ENCODE measurements at places on chromosomes 5 and 9.

- no peak for DNase-seq
Measured at GRCh38 chr9:77014597-77015263, 4.7 kb upstream of the FOXB2 start.

- no peak for DNase-seq
Measured at GRCh38 chr5:31948006-31948405, 226.1 kb downstream of the GOLPH3 start.

GRCh38 chr9:74729136-74729695, 158.5 kb downstream of the TRPM6 start:
- DNase-seq, result no peak

DNA sequence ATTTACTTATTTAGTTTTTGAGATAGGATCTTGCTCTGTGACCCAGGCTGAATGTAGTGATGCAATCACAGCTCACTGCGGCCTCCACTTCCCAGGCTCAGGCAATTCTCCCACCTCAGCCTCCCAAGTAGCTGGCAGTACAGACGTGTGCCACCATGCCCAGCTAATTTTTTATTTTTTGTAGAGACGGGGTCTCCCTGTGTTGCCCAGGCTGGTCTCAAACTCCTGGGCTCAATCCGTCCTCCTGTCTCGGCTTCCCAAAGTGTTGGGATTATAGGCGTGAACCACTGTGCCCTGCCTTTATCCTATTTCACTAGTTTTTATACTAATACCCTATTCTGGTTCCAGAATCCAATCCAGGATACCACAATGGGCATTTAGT, 6.8 kb downstream of the RPS14 start:
- no peak for DNase-seq

GRCh38 chr5:143685246-143685815, 126.6 kb upstream of the HMHB1 start:
- DNase-seq, result no peak

DNA sequence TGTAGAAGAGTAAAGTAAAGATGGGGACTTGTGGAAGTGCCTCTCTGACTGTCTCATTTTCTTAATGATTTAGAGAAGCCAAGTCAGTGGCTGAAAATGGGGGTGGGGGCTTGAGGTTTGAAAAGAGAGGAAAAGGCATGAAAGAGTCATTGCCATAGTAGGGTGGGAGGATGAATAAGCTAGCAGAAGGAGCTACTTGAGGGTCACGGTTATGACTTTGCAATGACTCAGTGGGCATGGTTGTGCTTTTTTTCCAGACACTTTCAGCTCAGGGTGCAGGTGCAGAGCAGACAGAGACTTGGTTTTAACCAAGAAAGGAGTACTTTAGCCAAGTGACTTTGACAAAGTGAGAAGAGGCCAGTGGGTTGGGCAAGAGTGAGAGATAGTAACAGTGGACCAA, 117.8 kb downstream of the PTTG1 start:
- no peak for DNase-seq

DNA sequence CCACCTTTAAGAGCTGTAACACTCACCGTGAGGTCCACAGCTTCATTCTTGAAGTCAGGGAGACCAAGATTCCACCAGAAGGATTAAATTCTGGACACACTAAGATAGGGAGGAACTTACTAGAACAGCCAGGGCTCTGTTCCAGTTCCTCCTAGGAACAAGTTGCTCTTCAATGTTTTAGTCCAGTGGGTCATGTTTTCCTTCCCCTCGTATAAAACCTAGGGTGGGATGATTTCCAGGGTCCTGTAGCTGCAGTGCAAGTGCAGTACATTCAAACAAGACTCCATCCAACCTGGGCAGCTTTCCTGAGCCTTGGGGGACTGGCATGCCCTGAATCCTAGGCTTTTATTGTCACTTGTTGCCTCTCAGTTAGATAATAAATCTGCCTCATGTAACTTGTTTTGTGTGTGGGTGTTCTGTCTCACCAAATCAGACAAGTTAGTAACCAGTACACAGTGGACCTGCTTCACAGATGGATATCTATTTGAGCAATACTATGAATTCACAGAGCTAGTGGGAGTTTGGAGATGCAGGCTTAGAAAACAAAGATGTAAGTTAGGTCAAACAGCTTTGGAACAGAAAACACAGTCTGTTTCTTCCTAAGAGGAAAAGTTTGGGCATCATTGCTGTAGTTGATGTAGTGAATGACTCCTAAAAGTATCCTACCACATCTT, 405.6 kb downstream of the GABRG2 start:
- no peak for DNase-seq

- DNase-seq, result no peak
Measured at GRCh38 chr5:1300581-1301083, 5.8 kb upstream of the TERT start.

DNA sequence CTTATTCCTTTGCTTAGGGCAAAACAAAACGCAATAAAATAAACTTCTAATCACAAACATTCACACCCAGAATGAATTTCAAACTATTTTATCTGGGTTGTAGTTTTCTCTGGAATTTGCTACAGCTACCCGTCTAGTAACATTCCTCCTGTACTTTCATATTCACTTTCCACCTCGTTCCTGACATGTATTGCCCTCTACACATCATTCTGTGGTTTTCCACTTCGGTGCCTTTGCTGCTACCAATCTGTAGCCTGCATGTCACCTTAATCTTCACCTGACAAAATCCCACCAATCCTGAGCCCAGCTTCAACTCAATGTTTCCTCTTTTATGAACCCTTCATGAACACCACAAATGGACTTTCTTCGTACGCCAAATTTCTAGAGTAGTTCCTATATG, 694.1 kb upstream of the C9orf72 start:
- DNase-seq, result no peak

GRCh38 chr5:9057406-9058000, 488.4 kb downstream of the SEMA5A start:
- no peak for DNase-seq

- DNase-seq, result no peak
Measured at GRCh38 chr5:116772806-116773205, 198.2 kb upstream of the SEMA6A start.

- no peak for DNase-seq
Measured at GRCh38 chr5:148912714-148913398, 86.4 kb downstream of the ADRB2 start.

GRCh38 chr5:164357395-164358033, 852.1 kb downstream of the MAT2B start:
- DNase-seq, result no peak

- DNase-seq, result no peak
Measured at GRCh38 chr5:139705655-139706587, 57.8 kb downstream of the CXXC5 start.

GRCh38 chr9:86614871-86615849, 260.9 kb upstream of the TUT7 start:
- no peak for DNase-seq

DNA sequence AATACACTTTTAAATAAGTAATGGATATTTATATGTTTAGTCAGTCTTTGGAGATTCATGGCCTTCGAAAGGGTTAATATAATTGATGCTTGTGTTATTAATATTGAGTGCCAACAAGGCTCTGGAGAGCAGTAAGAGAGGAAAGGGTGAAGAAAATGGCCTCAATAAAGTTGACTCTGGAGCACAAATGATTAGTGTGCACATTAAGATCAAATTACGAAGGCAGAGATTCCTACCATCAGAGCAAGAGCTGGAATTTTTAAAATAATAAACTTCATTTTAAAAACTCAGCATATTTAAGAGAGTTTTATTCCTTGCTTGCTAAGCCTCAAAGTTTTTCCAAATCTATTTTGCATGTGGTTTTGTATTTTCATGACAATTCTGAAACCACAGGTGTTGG, 14.8 kb downstream of the SLC44A1 start:
- no peak for DNase-seq

DNA sequence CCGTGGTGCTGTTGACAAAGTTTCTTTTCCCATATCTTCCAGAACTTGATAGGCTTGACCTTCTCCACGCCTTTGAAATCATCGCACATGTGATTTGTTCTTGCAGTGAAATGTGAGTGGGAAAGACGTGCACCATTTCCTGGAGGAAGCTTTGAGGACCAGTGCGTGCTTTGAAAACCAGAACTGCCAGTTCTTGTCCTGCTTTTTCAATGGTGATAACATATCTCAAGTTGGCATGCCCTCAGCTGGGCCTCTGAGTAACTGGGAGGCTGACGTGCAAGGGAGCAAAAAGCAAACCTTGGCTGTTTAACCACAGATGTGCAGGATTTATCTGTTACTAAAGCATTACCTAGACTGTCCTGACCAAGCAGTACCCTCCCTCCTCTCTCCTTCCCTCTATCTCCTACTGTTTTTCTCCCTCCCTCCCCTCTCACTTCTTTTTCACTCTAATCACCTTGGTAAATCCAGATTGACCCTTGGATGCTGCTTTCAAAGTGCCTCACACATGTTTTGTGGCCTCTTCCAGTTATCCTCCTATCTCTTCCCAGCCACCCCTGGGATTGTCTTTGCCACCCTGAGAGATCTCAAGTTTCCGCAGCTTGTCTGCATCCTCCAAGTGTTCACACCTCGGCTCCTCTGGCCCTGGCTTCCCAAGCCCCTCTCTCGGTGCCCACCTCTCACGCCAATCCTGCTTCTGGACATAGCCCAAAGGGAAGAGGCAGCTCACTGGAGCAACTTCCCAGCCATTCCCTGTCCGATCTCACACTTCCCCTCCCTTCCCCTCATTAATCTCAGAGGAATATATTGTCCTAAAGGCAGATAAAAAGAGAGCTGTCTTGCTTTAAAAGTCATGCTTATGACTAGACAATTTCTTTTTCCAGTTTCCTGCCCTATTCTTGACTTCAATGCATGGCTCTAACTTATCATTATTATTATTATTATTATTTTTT, 198.3 kb downstream of the ERCC6L2 start:
- no peak for DNase-seq

DNA sequence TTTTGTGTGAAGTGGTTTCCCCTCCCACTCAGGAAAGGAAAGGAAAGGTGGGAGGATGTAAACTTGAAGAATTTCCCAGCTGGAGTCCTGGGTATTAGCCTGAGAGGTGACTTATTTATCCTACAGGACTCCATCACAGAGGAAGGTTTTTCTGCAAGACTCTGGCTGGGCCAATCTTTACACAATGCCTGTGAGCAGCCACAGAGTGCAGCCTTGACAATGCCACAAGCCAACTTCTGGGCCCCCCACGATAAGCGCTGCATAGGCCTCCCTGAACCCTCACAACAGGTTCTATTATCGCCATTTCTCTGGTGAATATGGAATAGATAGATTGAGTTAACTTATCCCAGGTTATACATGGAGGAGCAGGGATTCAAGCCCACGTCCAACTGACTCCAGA, 12.4 kb downstream of the TTC39B start:
- DNase-seq, result no peak

GRCh38 chr9:111068771-111069170, 30.5 kb upstream of the LPAR1 start:
- DNase-seq, result no peak

DNA sequence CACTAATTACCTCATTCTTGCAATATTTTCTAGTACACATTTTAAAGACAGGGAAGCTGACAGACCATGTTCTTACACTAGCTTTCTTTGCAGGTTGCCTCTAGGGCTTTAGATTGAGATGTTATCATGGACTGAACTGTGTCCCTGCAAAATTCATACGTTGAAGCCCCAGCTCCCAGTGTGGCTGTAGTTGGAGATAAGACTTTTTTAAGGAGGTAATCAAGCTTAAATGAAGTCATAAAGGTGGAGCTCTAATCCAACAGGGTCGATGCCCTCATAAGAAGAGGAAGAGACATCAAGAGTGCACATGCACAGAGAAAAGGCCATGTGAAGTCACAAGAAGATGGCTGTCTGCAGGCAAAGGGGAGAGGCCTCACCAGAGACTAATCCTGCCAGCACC, 471.2 kb upstream of the ACTBL2 start:
- DNase-seq, result no peak

DNA sequence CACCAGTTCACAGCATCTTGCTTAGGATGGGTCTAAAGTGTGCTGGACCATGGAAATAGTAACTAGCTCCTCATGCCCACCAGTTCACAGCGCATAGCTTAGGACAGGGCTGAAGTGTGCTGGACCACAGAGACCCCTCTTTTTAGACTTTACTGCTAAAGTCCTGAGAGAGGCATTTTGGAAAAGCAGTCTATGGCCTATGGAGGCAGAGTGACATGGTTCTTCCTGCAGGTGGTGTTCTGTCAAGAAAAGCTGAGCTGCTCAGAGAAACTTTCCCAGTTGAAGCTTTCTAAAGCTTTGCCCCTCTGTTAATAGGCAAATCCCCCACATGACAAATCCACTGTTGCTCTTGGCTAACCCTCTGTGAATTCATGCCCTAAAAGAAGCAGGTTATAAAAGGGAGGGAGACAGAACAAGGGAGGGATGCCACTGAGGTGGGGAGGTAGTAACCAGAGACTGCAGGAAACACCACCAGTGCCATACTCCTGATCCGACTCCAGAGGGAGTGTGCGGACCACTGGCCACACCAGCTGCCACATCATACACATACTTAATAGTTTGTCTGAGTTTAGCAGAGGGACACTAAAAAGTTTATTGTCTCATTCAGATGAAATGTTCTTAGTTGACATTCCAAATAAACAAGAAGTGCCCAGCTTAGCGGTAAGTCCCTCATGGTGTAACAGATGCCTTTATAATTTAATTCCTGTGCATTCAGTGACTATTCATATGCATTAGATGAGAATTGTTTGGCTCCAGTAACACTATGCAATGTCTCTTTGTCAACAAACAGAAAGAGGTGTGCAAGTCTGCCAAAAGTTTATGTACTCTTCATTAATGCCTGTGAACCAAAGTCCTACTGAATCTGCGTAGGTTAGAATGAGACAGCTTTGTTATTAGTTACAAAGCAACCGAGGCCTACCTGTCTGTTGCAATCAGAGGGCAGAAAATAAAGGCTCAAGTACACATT, 236.2 kb upstream of the NFIL3 start:
- no peak for DNase-seq

DNA sequence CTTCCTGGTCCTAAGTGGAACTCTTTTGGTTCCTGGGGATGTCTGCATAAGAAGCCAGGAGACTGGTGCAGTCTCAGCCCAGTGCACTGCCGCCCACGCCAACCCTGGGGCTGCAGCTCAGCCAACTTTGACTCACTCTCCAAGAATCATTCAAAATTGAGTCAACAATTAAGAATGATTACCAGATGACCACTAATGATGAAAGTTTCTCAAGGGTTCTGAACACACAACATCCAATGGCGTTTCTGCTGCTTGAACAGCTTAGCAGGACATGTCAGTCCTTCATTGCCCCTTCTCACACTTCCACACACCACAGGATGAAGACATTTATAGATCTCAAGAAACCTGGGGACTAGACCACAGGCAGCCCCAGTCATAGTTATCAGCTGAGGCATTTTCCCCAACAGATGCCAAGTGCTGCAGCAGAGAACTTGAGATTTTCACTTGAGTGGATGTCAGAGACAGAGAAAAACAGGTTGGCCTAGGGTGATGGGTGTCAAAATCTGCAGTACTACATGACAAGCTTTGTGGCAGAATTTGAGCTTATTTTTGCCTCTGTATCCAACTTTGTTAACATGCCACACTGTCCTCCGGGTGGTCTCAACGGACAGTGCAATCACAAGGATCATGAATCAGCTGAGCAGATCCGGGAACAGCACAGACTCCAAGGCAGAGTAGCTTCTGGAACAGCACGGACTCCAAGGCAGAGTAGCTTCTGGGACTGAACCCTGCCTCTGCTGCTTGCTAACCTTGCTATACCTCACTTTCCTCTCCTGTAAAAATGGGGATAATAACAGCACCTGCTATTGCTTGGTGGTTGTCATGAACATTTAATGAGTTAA, 356.1 kb downstream of the SPOCK1 start:
- DNase-seq, result no peak

Measured in central memory CD4-positive, alpha-beta T cell (primary cell).